Upper lobe of right lung (tissue), 1 donor: ENCODE measurements at places on chromosomes 5 and 9. TPM values are rescaled to one million over a fixed set of nuclear protein-coding genes. Genes with fewer than 3 reads are reported as not detected.
A peak's percentile ranks its signal among the peaks of the same experiment; 100 is the strongest.

DNA sequence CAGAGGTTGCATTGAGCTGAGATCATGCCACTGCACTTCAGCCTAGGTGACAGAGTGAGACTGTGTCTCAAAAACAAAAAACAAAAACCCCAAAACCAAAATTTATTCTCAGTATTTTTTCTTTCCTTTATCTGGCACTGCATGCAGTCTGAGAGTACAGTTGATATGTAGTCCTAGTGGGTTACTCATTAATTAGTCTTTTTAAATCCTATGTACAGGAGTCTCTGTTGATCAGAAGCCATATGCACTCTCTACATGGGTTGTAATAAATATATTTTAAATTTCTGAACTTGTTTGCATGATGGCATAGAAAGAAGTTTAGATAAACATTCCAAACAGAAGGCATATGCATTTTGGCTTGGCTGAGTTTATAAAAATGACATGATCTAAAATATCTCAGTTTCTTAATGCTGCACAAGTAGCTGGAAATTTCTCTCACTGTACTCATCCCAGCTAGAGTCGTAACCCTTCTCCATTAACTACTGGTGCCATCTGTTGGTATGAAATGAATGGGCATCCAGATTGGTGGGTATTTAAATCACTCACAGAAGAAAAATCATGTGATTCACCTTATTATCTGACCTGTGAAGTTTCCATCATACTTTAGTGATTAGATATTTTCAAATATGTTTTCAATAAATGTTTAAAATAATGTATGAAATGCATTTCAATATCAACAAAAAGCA lies 284.8 kb downstream of the CTNND2 start:
- DNase-seq: no peak

DNA sequence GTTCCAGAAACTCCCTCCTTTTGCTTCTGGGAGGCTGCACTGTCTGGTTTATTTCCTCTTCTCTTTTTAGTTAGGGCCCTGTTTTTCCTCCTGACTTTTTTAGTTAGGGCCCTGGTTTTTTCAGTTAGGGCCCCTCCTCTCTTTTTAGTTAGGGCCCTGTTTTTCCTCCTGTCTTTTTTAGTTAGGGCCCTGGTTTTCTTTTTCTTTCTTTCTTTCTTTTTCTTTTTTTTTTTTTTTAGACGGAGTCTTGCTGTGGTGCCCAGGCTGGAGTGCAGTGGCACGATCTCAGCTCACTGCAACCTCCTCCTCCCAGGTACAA lies 15.1 kb downstream of the GSN start:
- DNase-seq: no peak

- no peak for DNase-seq
Observed at GRCh38 chr9:111161015-111161415, 122.7 kb upstream of the LPAR1 start.

DNA sequence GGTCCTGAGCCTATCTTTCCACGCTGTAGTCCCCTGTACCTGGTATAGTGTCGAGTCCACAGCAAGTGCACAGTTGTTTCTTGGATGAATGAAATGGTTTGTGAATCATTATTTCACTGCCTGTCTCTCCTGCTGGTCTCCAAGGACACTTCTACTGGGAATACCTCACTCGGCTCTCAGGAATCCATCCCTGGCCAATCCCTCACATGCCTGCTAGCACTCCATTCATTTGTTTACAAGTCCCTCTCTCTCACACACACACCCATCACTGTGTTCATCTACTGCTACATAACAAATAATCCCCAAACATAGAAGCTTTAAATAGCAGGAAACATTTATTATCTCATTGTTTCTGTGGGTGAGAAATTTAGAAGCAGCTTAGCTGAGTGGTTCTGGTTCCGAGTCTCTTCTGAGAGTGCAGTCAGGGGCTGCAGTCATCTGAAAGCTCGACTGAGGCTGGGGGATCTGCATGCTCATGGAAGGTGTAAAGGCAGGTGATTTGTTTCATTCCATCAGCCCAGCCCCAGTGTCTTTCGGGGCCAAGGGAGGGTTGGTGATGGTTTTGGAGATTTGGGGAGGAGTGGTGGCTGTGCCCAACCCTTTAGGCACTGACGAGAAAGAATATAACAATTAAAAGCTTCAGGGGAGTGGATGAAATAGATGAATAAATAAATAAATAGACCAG lies 132.7 kb upstream of the IER5L start:
- peak; percentile 10 for DNase-seq

DNA sequence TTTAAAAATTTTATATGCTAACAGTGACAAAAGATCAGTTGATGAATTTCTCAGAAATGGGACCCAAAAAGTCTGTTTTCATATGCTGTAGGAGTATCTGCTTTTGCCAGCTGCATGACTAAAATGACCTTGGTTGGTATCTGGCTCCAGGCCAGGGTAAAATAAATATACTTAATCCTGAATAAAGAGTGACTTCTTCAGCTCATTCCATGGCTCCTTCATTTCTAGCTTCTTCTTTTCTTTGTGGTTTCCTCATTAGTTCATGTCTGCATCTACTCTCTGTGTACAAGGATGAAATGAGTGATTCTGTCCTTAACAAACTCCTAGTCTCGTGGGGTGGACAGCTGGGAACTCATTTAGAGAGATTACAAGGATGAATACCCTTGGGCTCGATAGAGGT lies 36.0 kb downstream of the RCL1 start:
- no peak for DNase-seq

GRCh38 chr9:26856413-26857032 lies 36.1 kb downstream of the CAAP1 start:
- DNase-seq: no peak

GRCh38 chr5:144036476-144036875 lies 134.0 kb downstream of the YIPF5 start:
- DNase-seq: no peak

GRCh38 chr5:37533851-37534250 lies 154.7 kb downstream of the WDR70 start:
- DNase-seq: no peak

PCDHB3 gene
- 1.9 TPM for total RNA-seq

TOR2A gene
- total RNA-seq: 17.3 TPM

SMIM33 gene
- not detected for total RNA-seq
